ENCODE measurements at places on chromosomes 1 and 21. TPM values are rescaled to one million over a fixed set of nuclear protein-coding genes. Genes with fewer than 3 reads are reported as not detected.

- H3K27ac ChIP-seq: no peak overlapping the region
- peak; percentile 55 for DNase-seq
- H3K27me3 ChIP-seq: peaks cover 7% of the 10 kb centered on the region
- peak overlapping the region; percentile 86 for H3K4me3 ChIP-seq
- no peaks in the 10 kb centered on the region for H3K36me3 ChIP-seq
- no peaks in the 10 kb centered on the region for H3K4me1 ChIP-seq
Measured at GRCh38 chr1:45490121-45490625, 790 bp downstream of the TESK2 start.

GRCh38 chr1:187027253-187027652 is 198.5 kb downstream of the PLA2G4A start:
- no peaks in the 10 kb centered on the region for H3K27me3 ChIP-seq
- H3K27ac ChIP-seq: no peak overlapping the region
- no peaks in the 10 kb centered on the region for H3K4me1 ChIP-seq
- no peak overlapping the region for H3K4me3 ChIP-seq

GRCh38 chr21:17455451-17455850 is 57.4 kb upstream of the CXADR start:
- no peaks in the 10 kb centered on the region for H3K36me3 ChIP-seq
- H3K4me3 ChIP-seq: no peak overlapping the region
- DNase-seq: no peak
- no peaks in the 10 kb centered on the region for H3K27me3 ChIP-seq

DNA sequence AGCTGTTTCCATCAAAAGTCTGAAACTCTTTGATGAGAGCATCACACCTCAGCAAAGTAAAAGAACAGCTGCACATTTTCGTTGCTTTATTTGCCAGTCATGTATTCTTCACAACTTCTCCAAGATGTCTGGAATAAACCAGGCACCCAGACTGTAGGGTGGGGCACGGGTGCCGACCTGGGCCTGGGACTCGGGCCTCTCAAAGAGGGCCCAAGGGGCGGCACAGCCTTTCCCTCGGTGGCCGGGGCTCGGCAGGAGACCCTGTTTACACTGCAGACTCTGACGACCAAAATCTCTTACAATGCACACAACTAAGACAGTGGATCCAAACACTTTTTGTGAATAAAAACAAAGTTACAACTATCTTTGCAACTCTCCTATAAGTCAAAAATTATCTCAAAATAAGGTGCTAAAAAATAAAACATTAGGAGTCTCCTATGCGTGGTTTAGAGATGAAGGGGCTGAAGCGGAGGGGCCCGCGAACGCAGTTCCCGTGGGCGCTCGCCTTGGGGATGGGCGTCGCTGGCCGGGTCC is 696 bp downstream of the LSS start:
- peak overlapping the region; percentile 82 for H3K27ac ChIP-seq
- peaks cover 37% of the 10 kb centered on the region for H3K36me3 ChIP-seq
- peak overlapping the region; percentile 86 for H3K4me3 ChIP-seq

DNA sequence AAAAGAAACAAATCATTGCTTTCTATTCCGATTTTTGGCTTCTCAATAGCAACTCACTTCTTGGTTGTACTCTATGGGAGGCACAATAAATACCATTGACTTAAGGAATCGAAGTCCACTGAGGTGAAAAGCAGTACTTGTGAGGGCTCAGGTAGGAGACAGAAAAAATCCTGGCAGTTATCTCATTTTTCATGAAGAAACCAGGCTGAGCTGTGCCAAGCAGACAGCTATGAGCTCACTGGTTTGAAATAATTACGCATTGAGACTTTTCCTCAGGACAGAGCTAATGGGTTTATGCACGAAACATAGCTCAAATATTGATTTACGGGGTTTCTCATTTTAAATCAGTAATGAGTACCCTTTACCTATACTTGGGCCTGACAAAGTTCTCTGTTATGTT is 18.5 kb downstream of the COLGALT2 start:
- H3K36me3 ChIP-seq: no peaks in the 10 kb centered on the region
- H3K27me3 ChIP-seq: peaks cover 19% of the 10 kb centered on the region
- no peak for DNase-seq
- H3K4me3 ChIP-seq: no peak overlapping the region

DNA sequence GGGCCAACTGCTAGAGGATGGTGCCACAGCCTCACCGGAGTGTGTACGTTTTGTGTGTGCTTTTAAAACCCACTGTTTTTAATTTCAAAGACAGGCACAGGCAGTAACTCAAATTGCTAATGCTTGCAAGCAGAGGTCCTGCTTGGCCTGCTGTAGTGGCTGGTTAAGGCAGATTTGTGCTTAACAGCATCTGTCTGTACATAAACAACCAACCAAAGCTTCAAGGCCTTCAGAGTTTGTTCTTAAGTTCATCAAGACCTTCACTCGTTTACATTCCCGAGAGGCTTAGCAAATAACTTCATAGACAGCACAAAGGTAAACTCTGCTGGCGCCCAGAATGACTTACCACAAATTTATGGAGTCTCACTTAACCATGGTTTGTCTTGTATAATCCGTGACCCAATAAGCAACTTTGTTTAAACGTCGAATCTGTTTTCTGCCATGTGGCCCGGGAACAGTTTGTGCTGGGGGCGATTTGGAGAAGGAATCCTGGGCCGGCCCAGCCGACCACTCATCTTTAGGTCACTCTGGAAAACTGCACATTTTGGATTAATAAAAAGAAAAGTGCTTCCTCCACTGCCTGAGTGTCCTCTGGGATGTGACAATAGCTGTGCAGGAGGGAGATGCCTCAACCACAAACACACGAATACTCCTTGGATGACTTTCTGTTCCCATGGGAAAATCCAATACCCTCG is 58.1 kb downstream of the CAPZB start:
- peaks cover 31% of the 10 kb centered on the region for H3K36me3 ChIP-seq
- H3K4me3 ChIP-seq: no peak overlapping the region
- H3K4me1 ChIP-seq: peaks cover 10% of the 10 kb centered on the region
- DNase-seq: no peak
- H3K27me3 ChIP-seq: no peaks in the 10 kb centered on the region

DNA sequence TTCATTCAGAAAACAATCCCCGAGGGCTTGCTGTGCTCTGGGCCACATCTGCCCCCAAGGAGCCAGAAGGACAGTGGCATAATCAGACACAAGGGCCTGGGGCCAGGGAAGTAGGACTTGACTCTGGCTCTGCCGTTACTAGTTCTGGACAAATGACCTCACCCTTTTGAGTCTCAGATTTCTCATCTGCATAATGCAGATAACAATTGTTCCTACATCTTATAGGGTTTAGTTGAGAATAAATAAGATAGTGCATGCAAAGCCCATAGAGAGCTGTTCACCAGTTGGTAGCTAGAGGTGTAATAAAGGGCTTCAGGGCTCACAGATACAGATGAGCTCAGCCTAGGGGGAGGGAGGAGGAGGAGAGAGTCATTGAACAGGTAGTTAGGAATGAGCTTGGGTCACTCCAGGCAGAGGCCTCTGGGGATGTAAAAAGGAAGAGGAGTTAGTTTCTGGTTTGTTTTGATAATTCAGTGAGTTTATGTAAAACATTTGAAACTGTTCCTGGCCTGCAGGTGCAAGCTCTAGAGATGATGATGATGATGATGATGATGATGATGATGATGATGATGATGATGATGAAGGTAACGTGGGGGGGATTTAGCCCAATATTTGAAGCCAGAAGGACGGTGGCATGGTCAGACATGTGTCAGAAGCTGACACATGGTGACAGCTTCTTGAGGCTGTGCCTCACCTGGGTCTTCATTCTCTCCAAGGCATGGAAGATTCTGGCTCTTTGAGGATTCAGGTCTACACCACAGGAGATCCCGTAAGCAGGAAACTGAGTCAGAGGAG is 858 bp downstream of the LACTBL1 start:
- H3K27me3 ChIP-seq: peaks cover 25% of the 10 kb centered on the region
- DNase-seq: peak; percentile 51
- peaks cover 6% of the 10 kb centered on the region for H3K4me1 ChIP-seq
- H3K36me3 ChIP-seq: no peaks in the 10 kb centered on the region

DNA sequence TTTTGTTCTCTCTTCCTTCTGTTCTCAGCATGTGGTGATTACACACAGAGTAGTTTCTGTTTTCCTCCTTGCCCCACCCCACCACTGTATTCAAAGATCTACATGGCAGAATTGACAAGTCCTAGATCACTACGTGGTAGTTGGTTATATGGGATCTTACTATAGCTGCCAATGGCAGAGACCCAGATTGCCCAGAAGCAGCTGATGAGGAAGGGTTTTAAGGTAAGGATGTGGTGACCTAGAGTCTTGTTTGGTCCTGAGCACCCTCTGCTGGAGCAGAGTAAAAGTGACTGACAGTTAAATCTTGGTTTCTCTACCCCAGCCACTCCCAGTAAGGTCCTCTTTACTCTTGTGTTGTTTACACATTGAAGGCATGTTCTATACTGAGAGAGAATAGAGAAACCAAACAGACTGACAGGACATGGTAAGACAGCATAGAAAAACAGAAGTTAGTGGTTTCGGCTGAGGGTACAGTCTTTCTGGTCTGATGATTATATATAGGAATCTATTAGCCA is 22.8 kb upstream of the STRIP1 start:
- peaks cover 11% of the 10 kb centered on the region for H3K4me1 ChIP-seq
- no peak overlapping the region for H3K27ac ChIP-seq
- no peak overlapping the region for H3K4me3 ChIP-seq
- no peaks in the 10 kb centered on the region for H3K27me3 ChIP-seq

DNA sequence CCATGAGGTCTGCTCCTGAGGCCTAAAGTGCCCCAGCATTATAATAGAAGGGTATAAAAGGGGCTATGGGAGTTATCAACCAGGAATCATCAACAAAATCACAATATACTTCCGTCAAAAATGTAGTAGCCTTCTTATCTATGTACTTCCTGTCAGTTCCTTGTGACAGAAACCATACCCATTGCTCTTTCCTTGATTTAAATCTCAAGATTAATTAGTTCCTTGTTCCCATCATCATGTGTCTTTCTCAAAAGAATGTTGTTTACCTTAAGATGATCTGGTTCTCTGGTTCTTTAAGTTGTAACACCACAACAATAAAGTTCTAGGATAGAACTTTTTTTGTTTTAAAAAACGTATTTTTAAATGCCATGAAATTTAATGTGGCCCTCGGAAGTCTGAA is 833.3 kb downstream of the LTN1 start:
- no peak overlapping the region for H3K4me3 ChIP-seq
- DNase-seq: no peak
- no peak overlapping the region for H3K27ac ChIP-seq
- H3K27me3 ChIP-seq: no peaks in the 10 kb centered on the region

DNA sequence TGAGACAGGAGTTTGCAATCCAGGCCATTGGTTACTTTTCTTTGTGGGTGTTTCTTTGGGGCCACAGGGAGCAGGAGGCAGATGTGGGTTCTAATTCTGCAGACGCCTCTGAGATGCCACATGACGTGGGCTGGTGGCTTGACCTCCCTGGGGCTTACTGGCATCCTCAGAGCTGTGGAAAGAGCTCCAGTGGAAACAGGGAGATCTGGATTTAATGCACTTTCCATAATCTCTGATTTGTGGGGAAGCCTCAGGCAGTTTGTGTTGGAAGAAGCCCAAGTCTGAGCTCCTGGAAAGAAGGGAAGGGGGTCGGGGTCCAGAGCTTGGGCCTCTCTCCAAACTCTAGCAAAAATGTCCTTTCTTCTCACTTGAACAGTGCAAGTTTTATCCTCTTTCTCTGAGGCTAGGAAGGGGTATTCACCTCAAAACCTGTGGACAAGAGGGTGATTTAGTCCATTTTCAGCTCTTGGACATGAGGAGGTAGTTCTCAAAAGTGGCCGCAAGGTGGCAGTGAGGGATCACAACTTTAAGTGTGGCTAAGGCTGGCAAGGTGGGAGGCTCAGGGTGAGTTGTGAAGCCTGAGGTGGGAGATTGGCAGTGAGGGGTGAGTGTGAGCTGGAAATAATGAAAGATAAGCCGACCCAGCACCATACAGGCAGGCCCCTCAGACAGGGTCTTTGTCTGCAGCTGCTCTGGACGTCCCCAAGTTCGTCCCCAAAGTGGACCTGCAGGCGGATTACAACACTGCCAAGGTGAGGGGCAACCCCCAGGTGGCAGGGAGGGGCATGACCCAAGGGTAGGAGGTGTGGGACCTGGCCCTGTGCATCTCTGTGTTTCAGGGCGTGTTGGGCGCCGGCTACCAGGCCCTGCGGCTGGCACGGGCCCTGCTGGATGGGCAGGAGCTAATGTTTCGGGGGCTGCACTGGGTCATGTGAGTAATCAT is 9.2 kb downstream of the IKBKE start:
- H3K27ac ChIP-seq: no peak overlapping the region
- no peak overlapping the region for H3K4me3 ChIP-seq
- no peaks in the 10 kb centered on the region for H3K36me3 ChIP-seq
- H3K4me1 ChIP-seq: no peaks in the 10 kb centered on the region
- no peaks in the 10 kb centered on the region for H3K27me3 ChIP-seq

DNA sequence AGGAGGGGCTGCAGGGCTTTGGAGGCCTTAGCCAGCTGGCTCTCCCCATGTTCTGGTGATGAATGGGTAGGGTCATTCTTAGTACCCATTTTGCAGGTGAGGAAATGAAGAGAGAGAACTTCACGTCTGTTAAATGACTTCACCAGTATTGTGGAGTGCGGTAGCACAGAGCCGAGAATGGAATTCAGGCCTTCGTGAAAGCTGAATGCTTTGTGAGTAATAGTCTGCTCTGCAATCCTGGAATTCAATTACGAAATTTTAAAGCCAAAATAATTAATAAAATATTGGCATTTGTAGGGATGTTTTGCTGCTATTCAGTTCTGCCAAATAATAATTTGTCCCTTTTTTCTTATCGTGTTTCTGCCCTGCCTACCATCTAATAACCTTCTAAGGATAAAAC is 197.7 kb downstream of the GREM2 start:
- no peak overlapping the region for H3K27ac ChIP-seq
- DNase-seq: no peak
- peaks cover 16% of the 10 kb centered on the region for H3K36me3 ChIP-seq
- no peaks in the 10 kb centered on the region for H3K4me1 ChIP-seq

- H3K4me1 ChIP-seq: no peaks in the 10 kb centered on the region
- H3K4me3 ChIP-seq: no peak overlapping the region
- no peak for DNase-seq
Measured at GRCh38 chr21:45887120-45887611, 94.4 kb upstream of the COL6A1 start.

Gene CLDN8
- total RNA-seq: not detected

Gene ZNF593OS
- not detected for total RNA-seq

Gene INSRR
- total RNA-seq: 0.17 TPM

Gene TSSK3
- 2.5 TPM for total RNA-seq
